Stimulated activated CD8-positive, alpha-beta memory T cell treated with anti-CD3 and anti-CD28 coated beads, Interleukin-4, amount 100 ng/mL, for 24 hours (primary cell): ENCODE measurements at places on chromosomes 7 and 10.

GRCh38 chr7:86006909-86007308 lies 636.8 kb upstream of the GRM3 start:
- DNase-seq, result no peak

GRCh38 chr10:69088801-69089501 lies 1.0 kb downstream of the SRGN start:
- no peak for DNase-seq

GRCh38 chr10:81116201-81116600 lies 578.5 kb downstream of the SH2D4B start:
- DNase-seq, result no peak

DNA sequence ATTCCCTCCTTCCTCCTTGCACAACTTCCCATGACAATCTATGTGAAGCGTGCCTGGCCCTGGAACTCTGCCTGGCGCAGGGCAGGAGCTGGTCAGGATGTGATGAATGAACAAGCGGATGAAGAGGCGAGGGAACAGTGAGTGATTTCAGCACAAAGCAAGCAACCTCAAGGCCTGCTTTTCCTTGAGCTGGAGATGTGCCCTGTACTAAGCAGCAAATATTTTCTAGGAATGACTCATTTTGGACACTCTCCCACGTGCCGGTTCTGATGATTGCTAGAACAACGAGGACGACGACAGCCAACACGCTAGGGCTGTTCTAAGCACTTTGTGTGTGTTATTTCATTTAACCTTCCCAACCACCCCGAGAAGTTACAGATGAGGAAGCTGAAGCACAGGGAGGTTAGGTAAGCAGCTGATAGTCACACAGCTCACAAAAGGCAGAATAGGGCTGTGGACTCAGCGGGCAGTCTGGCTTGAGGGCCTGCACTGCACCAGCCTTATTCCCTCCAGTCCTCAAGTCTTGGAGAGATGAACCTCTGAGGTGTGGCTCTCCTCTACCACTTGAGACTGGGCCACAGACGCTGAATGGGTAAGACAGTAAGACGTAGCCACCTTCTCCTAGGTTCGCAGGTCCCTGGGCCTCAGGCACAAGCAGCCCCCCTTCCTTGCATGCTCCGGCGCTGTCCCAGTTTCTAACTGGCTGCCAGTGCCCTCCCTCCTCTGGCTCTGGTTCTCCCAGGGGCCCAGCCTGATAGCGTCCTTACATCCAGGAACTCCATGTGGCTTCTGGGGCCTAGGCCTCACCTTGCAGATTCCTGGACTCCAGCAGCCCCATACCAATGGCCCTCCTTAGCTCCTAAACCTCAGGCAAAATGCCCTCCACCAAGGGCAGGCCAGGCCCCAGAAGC lies 59.0 kb downstream of the YKT6 start:
- DNase-seq, result no peak

DNA sequence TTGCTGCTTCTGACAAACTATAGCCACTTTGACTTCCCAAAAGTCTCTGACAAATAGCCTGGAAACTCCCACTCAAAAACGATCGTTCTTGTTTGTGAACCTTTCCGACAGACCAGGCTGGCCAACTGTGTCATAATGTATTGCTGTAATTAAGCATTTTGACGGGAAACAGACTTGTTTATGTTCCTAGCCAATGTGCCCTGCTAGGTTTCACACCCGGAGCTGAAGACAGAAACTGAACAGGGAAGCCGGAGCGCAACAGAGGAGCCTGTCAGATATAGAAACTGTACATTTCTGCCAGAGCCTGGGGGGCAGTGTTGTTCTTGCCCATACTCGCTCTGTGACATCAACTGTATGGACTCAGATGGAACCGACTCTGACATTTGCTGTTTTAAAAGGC lies 55.3 kb upstream of the C7orf33 start:
- no peak for DNase-seq

DNA sequence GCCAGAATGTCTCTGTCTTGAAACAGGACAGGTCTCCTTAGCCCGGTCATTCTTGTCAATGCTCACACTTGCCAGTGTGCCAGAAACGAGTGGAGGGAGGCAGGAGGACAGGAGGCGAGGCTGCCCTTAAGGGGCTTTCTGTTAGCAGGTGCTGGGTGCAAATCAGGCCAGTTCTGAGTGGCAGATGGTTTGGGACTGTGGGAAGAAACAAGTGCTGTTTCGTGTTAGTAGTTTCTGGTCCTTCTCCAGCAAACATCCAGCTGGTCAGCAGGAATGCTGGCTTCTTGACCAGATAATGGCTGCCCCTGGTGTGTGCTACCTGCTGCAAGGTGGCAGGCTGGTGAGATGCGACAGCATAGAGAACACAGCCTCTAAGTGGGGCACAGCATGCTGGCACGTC lies 8.2 kb upstream of the NDUFB2 start:
- DNase-seq, result no peak
